Activated naive CD8-positive, alpha-beta T cell treated with anti-CD3 and anti-CD28 coated beads, Interleukin-2, amount 50 U/mL, for 16 hours (primary cell): ENCODE measurements at places on chromosomes 3 and 15.

DNA sequence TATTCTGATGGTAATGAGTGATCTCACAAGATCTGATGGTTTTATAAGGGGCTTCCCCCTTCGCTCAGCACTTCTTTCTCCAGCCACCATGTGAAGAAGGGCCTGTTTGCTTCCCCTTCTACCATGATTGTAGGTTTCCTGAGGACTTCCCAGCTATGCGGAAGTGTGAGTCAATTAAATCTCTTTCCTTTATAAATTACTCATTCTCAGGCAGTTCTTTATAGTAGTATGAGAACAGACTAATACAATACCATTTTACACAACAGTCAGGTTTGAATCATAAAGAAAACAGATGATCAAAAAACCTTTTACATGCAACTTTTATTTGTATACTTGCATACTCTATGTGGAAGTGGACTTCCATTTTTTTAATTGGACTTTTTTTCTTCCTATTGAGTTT is 46.7 kb upstream of the CBLB start:
- DNase-seq, result no peak

- DNase-seq, result no peak
Measured at GRCh38 chr3:172586436-172586835, 63.2 kb upstream of the TNFSF10 start.

GRCh38 chr15:76582550-76582949 is 246.0 kb downstream of the ISL2 start:
- no peak for DNase-seq

DNA sequence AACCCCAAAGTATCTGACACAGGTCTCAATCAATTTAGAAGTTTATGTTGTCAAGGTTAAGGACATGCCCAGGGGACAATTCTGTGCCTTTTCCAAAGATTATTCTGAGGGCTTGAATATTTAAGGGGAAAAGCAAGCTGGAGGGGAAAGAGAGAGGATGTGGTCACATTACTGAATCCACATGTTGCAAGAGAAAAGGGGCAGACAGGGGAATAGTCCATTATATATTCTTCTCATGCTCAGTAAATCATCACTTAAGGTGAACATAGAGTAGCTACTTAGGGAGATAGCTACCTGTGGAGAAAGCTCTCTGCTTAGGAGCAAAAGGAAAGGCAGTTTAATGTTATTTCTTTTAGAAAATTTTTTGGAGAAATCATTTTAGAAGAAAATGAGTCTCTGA is 751.6 kb downstream of the SI start:
- DNase-seq, result no peak

- no peak for DNase-seq
Measured at GRCh38 chr15:39581793-39582285, 960 bp downstream of the THBS1 start.

DNA sequence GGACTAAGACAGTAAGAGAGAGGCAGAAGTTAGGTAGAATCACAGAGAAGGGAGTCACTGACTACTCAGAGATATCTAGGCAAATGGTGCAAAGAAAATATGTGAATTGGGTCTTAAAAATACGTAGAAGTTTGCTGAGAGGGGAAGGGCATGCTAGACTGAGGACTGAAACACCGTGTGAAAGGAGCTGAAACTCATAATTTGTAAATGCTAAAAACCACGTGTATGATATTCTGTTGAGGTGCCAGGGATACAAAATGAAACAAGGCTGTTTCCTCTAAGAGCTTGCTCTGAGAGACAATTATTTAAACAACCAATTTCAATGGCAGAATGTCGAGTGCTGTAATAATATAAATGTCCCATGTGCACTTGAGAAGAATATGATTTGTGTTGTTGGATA is 47.2 kb downstream of the NCK1 start:
- DNase-seq, result no peak

DNA sequence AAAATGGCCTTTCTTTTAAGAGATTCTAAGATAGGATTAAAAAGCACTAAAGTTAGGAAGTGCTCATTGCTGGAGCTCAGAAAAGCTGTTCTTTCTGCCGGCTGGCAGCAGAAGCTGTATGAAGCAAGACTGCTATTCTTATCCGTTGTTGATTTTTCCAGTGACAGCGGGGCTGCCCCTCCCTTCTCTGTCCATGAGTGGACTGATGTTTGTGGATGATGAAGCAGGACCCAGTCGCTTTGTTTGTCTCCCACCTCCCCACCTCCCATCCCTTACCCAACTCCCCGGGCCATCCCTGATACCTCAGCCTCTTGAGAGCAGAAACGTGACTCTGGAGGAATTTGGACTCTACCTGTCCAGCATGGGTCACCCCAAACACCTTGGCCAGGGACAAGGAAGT is 10.3 kb upstream of the MUSTN1 start:
- no peak for DNase-seq

- no peak for DNase-seq
Measured at GRCh38 chr3:197503652-197504051, 52.1 kb downstream of the BDH1 start.

- DNase-seq, result no peak
Measured at GRCh38 chr15:84840741-84841429, 23.7 kb downstream of the ALPK3 start.

DNA sequence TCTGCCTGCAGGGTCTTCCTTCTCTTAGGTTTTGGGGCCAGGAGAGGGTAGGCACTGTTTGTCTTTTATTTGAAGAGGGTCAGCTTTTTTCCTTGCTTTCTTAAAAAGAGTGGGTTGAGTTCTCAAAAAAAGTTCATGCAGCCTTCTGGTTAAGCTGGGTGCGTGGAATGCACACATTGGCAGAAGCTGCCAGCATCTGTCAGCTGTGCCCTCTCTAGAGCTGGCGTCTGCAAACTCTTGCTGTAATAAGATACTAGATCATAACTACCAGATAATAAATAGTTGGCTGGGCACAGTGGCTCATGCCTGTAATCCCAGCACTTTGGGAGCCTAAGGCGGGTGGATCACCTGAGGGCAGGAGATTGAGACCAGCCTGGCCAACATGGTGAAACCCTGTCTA is 373.4 kb downstream of the OCA2 start:
- no peak for DNase-seq

- no peak for DNase-seq
Measured at GRCh38 chr3:192332386-192333291, 394.7 kb downstream of the FGF12 start.

- DNase-seq, result no peak
Measured at GRCh38 chr15:75834021-75834420, 9.2 kb upstream of the UBE2Q2 start.

GRCh38 chr15:40392986-40393948 is 10.7 kb downstream of the KNSTRN start:
- no peak for DNase-seq

GRCh38 chr15:99706557-99707303 is 26.5 kb downstream of the LYSMD4 start:
- DNase-seq, result no peak

- no peak for DNase-seq
Measured at GRCh38 chr3:64131725-64132469, 93.4 kb downstream of the PRICKLE2 start.

DNA sequence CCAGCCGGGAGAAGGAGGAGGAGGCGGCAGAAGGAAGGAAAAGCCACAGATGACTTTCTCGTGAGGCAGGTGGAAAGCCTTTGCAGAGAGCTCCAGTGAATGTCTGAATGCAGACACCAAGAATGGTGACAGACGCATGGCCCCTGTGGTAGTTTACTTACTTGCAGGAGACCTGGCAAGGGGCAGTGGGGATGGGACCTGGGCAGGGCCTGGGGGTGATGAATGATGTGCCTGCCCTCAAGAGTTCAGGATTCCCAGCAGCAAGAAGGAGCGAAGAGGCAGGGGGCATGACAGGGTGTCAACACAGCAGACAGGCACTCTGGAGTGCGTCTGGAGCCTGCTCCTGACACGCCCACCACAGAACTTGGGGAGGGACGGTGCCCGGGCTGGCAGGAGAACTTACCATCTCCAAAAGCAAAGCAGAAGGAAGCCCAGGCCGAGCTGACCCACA is 260.5 kb upstream of the LYSMD4 start:
- no peak for DNase-seq

- DNase-seq, result no peak
Measured at GRCh38 chr3:124826703-124827102, 60.5 kb downstream of the ITGB5 start.

DNA sequence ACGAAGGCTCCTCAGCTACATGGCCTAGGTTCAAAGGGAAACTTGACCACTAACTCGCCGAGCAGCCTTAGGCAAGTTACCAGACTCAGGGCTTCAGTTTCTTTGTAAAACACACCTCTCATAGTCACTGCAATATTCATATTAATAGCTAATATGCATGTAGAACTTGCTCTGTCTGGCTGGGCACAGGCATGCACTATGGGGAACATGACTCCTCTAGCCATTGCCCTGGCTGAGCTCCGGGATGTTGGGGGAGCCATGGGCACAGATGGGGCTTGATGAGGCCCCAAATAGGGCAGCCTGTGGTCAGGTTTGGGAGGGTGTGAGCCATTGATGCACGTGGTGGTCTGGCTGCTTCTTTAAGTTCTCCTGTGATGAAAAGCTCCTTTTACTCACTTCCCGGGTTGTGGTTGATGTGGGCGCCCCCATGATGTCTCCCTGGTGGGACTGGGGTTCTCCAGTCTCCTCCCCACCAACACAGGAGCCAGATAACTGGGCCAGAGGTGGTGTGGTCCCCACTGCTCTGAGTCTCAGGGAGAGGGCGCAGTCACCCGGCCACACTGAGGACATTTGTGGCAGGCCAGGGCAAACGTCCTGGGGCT is 29.4 kb upstream of the DUSP7 start:
- no peak for DNase-seq

- DNase-seq, result no peak
Measured at GRCh38 chr3:33023176-33024136, 72.0 kb downstream of the CCR4 start.

- DNase-seq, result no peak
Measured at GRCh38 chr3:161854232-161854771, 357.7 kb downstream of the OTOL1 start.

DNA sequence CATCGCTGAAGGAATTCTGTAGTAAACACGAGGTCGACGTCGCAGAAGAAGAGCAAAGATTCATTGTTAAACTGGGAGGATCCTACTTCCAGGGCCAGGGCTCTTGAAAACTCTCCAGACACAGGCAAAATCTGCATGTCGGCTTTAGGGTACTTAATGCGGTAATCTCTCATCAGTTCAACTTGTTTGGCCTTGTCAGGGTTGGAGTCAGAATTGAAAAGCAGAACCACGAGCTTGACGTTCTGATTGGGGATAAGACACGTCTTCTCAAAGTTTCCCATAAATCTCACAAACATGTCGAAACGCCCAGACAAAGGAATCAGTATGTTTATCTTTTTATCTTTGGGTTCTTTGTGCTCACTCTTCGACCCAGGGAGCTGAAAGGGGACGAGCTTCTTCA is 74.0 kb downstream of the CHSY1 start:
- DNase-seq, result no peak

DNA sequence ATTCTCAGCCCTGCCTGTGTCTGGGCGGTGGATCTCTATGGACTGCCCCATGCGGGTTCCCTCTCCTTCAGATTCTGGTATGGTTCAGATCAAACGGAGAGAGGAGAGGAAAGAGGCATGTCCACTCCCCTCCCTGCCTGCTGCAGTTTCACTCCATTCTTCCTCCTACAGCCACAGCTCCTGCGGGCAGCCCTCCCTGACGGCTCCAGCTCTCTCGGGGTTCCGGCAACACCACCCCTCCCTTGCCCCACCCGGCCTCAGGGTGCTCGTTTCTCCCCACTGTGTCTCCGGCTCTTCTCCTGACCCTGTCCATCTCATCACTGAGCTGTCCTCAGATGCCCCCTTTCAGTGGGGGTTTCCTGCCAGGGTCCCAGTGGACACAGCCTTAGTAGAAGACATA is 13.9 kb downstream of the TRH start:
- no peak for DNase-seq

DNA sequence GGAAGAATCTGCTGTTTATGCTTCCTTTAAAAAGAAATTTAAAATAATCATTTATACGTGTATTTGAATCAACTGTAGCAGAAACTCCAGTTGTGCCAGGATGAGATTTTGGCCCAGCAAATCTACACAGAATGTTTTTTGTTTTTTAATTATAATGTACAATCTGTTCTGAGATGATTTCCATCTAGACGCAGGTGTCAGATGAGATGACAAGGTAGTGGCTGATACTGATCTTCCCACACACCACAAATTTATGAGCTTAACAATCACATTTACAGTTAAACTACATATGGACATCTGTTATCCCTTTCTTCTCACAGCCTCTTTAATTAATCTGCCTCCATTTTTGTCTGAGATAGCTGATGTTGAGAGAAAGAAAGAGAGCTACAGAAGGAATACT is 23.6 kb downstream of the DCLK3 start:
- no peak for DNase-seq
